ENCODE measurements at places on chromosomes 13 and 19.

- DNase-seq = no peak
Measured at GRCh38 chr13:43354153-43354945, 331.0 kb downstream of the DNAJC15 start.

DNA sequence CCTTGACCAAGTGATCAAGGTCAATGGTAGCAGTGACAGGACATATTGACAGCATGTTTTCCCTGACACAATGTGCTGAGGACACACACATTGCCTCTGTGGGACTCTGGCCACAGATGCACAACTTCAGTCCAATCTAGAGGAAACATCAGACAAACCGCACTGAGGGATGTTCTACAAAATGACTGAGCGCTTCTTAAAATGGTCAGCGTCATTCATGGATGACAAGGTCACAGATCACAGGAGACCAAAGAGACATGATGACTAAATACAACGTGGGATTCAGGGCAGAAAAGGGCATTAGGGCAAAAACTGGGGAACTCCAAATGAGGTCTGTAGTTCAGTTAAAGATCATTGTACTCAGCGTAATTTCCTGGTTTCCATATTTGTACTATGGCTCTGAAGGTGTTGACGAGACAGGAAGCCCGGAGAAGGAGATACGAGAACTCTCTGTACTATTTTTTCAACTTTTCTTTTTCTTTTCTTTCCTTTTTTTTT lies 20.6 kb downstream of the PBX4 start:
- DNase-seq = no peak

- DNase-seq = no peak
Measured at GRCh38 chr13:99545979-99546378, 44.7 kb downstream of the TM9SF2 start.

GRCh38 chr19:1449467-1450442 lies at the start of gene APC2:
Gene APC2 (plus strand): TSS chr19:1450121. CDS start chr19:1453002, 2,881 bp downstream.
- no peak for DNase-seq

GRCh38 chr19:57099199-57099661 lies 20.6 kb upstream of the USP29 start:
- no peak for DNase-seq

DNA sequence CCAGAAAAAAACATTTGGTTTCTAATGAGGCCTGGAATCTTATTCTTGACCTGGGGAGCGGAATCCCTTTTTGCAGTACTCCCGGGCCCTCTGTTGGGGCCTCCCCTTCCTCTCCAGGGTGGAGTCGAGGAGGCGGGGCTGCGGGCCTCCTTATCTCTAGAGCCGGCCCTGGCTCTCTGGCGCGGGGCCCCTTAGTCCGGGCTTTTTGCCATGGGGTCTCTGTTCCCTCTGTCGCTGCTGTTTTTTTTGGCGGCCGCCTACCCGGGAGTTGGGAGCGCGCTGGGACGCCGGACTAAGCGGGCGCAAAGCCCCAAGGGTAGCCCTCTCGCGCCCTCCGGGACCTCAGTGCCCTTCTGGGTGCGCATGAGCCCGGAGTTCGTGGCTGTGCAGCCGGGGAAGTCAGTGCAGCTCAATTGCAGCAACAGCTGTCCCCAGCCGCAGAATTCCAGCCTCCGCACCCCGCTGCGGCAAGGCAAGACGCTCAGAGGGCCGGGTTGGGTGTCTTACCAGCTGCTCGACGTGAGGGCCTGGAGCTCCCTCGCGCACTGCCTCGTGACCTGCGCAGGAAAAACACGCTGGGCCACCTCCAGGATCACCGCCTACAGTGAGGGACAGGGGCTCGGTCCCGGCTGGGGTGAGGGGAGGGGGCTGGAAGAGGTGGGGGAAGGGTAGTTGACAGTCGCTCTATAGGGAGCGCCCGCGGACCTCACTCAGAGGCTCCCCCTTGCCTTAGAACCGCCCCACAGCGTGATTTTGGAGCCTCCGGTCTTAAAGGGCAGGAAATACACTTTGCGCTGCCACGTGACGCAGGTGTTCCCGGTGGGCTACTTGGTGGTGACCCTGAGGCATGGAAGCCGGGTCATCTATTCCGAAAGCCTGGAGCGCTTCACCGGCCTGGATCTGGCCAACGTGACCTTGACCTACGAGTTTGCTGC lies at the start of gene ICAM4:
Gene ICAM4 (plus strand): TSS at position 153 of the 935 bp plus-strand sequence. CDS start 58 bp downstream, at position 211.
- DNase-seq = no peak

DNA sequence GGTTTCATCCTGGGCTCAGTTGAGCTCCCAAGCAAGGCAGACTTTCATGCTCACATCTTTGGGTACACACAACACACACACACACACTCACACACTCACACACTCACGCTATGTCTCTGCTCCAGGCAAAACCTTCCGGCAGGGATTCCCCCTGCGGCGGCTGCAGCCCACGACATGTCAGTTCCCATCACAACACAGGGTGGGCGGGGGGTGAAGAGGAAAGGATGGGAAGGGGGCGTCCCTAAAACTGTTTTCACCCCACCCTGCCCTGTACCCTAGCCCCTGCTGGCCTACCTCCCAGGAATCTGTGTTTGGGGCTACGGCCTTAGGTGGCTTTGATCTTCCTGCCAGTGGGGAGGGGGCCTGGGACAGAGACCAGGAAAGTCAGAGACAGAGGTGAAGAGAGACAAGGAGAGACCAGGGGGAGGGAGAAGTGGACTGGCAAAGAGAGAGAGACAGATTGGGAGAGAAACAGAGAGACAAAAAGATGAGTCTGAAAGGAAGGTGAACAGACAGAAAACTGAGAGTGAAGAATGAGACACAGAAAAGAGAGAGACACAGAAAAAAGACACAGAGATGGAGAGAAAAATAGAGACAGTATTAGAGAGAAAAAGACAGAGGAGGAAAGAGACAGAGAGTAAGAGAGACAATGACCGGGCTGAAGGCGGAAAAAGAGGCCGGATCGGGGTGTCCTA lies 3.9 kb downstream of the LRFN1 start:
- DNase-seq = no peak

GRCh38 chr19:40594255-40594654 lies 6.9 kb upstream of the LTBP4 start:
- DNase-seq = no peak

DNA sequence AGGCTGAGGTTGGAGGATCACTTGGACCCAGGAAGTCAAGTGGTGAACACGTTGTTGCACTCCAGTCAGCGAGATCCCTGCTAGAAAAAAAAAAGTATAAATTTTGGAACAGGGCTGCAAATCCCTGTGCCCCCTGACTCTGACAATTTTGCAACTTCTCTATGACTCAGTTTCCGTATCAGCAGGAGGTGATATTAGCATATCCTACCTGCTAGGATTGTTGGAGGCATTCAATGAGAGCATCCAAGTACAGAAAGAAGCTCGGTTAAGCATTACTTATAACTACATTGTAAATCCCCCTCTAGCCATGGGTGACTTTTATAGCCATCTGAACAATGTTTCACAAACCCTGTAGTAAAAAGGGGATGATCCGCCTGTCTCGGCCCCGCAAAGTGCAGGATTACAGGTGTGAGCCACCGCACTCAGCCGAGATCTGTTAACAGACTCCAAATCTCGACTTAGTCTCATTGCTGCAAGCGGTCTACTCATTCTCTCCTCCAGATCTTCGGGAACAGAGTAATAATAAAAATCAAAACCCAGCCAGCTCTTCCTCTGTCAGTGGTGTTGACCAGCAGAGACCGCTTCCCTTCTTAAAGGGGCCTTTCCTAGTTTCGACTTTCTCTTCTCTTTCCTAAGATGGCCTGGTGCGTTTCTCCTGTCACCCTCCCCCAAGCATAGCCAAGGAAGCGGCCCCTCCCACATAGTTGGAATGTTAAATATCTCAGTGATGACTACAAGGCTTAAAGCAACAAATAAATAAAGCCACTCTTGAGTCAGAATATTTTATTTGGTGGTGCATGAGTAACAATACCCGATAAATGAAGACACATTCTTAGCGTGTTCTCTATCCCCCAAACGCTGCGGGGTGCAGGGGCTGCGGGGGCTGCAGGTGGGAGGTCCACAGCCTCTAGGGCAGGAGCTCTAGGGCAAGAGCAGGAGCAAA lies 10.3 kb upstream of the BICRA start:
- peak; percentile 80 for DNase-seq

DNA sequence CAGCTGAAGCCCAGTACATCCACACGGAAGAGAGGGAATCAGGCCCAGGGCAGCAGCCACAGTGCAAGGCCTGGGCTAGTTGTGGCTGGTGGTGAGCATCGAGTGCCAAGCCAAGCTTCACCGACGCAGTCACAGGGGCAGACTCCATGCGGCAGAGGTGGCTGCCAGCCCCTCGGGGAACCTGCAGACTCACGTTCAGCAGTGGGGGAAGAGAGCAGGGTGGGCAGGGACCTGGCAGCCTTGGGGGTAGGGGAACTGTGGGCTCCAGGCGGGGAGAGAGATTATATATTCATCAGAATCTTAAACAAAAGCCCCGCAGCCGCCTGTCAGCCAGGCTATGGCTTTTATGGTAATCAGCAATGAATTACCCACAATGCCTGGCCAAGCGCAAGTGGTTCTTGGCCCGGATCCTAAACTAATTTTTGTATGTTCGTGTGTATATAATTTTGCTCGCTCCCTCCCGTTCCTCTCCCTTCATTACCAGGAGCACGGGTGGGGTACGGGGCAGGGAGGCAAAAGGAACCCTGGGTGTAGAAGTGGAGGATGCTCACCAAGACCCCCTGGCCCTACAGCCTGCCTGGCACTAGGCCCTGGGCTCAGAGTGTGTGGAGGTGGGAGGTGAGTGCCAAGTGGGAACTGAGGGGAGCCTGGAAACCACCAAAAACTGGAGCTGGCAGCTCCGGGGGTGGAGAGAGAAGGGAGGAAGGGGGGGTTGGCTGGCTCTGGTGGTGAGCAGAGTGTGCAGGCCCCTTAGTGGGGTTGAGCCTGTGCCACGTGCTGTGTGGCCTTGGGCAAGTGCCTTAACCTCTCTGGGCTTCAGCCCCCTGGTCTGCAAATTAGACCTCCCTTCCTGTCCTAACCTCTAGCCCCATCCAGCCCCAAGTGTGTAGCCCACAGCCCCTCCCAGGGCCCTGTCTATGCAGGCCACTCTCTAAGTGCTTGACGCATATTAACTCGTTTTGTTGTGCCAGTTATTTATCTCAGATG lies 31.9 kb downstream of the PTPRS start:
- no peak for DNase-seq

DNA sequence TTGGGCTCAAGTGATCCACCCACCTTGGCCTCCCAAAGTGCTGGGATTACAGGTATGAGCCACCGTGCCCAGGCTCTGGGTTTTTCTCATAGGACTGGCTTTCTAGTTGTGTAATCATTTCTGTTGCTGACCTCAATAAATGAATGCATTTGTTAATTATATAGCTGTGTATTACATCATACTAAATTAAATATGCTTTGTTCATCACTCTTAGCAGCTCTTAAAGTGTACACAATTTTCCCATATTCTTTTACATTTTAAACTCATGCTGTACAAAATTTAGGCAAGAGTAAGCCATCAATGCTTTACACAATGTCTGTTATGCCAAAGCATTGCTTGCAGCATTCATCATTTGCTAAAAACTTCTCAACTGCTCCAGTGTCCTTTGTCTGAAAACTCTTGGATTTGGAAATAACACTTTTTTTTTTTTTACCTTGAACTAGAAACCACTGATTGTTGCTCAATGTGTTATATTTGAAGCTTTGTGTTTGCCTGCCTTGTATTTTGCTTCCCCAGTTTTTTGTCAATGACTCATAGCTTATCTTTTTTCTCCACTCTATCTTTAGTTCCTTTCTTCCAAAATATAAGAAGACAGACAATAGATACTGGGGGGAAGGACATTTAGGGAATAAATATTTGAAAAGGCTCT lies 31.4 kb downstream of the CCDC122 start:
- no peak for DNase-seq

- DNase-seq = no peak
Measured at GRCh38 chr13:37889102-37889501, 19.5 kb upstream of the TRPC4 start.

GRCh38 chr19:17751103-17751911 lies at the start of gene FCHO1:
Gene FCHO1 (plus strand): TSS chr19:17751477. CDS start chr19:17755165, 3,688 bp downstream.
- DNase-seq = no peak

GRCh38 chr13:110306340-110306959 lies 507 bp downstream of the COL4A1 start:
- DNase-seq = no peak

DNA sequence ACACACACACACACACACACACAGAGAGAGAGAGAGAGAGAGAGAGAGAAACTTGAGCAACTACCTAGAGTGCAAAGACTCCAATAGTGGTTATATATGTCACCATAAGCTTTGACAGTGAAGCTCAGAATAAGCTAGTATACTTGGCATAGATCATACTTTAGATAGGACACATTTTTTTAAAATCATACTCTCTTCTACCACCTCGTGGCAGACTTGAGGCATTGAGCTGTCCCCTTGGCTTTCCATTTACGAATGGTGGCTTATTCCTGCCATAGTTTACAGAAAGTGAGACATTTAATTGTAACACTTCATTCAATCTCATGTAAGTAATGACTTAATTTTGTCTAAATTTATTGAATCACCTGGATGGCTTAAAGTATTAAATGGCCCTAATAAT lies 108.2 kb downstream of the EDNRB start:
- no peak for DNase-seq

DNA sequence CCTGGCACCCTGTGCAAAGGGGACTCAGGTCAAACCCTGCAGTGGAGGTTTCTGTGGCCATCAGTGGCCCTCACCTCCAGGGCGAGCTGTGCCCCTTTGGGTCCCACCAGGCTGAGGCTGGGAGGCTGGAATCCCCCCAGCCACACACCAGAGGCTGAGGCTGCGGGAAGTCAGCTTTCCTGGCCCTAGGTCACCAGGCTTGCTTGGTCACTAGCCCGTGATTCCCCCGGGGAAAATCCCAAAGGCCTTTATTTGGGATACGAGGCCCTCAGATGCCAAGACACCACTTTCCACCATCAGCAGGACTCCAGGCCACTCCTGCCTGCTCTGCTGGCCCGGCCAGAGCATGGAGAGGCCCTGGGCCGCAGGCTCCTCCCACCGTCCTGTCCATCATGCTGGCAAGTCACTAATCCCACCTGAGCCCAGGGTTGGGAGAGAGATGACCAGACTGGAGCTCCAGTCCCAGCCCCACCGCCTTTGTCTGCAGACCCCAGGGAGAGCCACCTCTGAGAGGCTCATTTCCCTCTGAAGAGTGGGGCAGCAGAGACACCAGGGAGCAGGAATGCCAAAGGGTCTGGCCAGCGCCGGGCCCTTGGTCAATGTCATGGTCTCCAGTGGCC lies 4.7 kb downstream of the NKPD1 start:
- DNase-seq = no peak

GRCh38 chr19:4452230-4452990 lies 5.2 kb downstream of the UBXN6 start:
- no peak for DNase-seq

GRCh38 chr19:45975306-45976070 lies 1.8 kb upstream of the NOVA2 start:
- DNase-seq = no peak

- DNase-seq = no peak
Measured at GRCh38 chr19:45139286-45140143, 21.3 kb downstream of the NKPD1 start.

DNA sequence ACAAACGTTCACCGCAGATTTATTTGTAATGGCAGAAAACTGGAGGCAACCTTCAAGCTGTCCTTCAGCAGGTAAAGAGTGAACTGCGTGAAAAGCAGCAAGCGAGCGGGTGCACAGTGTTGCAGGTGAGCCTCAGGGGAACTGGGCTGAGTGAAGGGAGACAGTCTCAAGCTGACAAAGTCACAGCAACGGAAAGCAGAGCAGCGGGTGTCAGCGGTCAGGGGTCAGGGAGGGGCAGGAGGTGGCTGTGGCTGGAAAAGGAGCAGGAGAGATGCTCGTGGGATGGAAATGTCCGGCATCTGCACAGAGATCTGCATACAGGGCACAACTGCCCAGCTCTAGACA lies 8.5 kb upstream of the RASA3 start:
- DNase-seq = no peak

All from Panc1 (cell line).